ENCODE measurements at places on chromosomes 12 and 14.

DNA sequence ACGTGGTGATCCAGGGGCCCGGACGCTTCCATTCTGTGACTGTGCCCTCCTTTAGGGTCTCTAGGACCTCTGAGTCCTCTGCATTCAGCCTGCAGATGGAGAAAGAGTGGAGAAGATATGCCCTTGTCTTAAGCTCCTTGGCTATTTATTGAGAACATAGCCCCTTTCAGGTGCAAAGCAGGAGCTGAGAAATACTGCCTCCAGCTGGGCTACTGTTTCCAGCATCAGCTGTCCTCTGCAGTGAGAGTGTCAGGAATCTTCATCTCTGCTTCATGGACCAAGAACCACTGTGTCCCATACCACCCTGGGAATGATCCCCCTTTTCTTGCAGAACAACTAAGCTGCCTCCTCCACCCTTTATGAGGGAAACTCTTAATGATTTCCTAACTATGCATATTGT, 47.8 kb upstream of the CEP83 start:
- DNase-seq = no peak

GRCh38 chr14:24941719-24942118, 108.2 kb downstream of the STXBP6 start:
- DNase-seq = no peak

DNA sequence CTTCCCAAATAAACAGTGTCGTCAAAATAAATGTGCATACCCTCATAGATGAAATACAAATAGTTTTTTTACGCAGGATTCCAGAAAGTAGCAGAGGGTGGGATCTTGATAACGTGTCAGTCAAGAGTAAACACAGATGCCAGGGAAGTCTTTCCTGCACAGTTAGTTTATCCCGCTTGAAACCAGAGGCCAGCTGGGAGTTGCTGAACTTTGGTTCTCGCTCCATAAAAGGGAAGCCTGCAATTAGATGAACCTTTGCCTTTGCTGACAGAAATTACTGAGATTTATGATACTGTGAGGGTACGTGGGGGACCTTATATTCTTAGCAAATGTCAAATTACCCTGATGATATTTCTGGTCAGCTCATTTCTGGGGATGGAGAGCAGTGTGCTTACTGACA, 18.9 kb downstream of the FAR2 start:
- DNase-seq = no peak

DNA sequence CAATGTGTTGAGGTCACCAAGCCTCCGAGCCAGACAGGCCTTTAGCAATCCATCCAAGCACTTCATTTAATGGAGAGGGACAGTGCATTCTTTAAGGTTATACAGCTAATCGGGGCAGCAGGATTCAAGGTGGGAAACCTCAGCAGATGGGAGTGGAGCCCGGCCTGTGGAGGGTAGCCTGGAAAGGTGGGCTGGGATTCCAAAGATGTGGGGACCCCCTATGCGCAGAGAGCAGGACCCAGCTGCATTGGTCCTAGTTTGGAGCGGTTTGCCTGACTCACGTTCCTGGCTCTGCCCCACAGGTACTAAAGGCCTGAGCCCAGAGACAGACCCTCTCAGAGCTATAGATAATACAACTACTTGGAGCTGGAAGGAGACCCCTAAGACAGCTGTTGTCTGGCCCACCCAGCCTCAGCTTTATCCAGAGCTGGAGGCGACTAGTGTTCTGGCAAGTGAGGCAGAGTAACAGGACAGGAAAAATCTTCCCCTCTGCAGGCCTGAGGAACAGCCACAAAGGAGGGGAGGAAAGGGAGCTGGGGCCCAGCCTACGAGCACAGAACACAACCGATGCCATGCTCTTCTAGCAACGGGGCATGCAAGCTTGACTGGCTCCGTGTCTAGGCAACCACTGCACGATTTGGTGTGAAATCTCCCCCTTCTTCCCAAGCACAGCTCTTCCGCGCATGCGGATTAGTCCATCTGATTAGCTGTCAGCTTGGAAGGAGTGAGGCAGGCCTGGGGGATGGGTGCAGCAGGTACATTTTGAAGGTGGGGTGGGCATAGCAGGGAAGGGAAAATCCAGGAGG, 1.1 kb upstream of the MYH7 start:
- no peak for DNase-seq

DNA sequence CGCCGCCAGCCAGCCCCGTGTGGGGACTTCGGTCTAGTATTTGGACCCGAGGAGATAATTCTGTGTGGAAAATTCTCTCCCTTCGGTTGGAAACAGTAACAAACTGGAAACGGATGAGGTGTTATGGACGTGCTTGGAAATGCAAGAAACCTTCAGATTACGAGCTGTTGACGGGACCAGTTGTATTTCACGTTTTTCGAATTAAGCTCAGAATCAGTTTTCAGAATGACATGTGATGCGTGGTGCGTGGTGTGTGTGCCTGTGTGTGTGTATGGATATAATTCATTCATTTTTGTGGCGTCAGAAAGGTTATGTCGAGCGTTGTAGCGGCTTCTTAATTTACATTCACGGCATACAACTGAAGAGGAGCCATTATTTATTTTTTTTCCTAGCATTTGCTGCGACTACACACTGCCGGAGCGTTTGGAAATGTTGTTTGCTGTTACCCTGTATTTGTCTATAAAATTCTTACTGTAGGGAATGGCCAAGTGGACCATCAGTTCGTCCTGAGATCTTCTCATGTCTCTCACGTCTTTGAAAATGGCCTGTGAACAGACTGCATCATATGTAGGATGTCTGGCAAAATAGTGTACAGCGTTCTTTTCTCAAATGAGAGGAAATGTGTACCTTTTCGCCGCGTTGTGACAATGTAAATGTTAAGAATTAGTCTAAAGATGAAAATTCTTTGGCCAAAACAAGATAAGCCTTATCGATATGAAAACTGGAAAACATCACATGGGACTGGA, 1.3 kb downstream of the TRAF3 start:
- peak; percentile 47 for DNase-seq

- DNase-seq = no peak
Measured at GRCh38 chr14:98446508-98446907, 825.5 kb downstream of the BCL11B start.

DNA sequence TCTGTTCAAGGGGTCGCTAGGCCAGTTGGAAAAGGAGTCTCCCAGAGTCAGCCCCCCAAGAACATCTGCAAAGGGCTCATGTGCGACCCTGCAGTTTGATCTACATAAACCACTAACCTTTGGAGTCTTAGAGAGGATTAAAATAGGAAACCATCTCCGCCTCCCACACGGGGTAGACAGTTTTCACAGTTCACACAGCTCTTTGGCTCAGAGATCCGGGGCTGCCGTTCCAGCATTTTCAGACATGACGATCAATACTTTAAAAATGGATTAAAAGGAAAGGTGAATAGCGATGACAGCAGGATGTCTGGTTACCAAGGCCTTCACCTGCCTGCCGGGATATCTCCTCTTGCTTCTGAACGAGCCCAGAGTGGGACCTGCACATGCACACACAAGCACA, 59.8 kb upstream of the BCL11B start:
- DNase-seq = no peak

- DNase-seq = peak; percentile 61
Measured at GRCh38 chr12:12837025-12837812, 24.1 kb downstream of the DDX47 start.

- no peak for DNase-seq
Measured at GRCh38 chr14:52888159-52888558, 62.7 kb downstream of the FERMT2 start.

- no peak for DNase-seq
Measured at GRCh38 chr14:36746872-36747271, 85.2 kb downstream of the PAX9 start.

- peak; percentile 14 for DNase-seq
Measured at GRCh38 chr14:34693228-34693939, 21.0 kb downstream of the CFL2 start.

GRCh38 chr14:76901171-76902055, 75.2 kb downstream of the LRRC74A start:
- no peak for DNase-seq

DNA sequence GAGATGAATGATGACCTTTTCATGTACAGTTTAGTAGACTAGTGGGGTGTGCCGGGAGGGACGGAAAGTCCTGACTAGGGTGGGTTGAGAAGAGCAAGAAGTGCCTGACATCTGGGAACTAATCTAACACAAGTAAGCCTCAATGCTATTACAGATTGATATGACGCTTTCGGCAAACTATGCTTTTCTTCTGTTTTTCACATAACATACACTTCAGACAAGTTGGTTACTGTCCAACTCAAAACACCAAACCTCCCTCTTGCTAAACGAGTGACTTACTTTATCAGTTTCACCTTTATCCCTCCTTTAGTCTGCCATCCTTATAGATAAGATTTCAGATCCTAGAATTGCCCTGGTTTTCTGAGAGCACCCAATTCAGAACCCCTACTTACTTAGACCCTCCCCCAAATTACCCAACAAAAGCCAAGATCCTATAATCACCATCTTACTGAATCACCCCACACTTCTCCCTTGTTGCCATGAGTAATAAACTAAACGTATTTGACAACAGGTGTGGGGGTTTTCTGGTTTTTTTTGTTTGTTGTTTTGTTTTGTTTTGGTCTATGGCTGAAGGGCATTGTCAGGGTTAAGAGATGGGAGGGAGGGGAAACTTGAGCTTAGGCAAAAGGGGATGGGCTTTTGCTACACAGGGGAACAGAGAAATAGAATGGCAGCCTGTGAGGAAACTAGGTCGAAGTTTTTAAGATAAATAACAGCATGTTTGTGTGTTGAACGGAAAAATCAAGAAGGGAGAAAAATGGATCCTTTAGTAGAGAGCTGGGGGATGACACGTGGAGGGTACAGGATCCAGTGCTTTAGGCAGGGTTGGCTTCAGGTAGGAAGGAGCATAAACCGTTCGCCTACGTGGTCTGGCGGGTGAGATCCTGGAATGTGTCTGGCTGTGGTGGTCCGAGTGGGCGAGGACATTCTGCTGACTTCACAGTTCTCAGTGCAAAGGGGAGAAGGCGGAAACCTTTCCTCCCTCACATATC, 6.1 kb upstream of the PSMA3 start:
- DNase-seq = no peak

DNA sequence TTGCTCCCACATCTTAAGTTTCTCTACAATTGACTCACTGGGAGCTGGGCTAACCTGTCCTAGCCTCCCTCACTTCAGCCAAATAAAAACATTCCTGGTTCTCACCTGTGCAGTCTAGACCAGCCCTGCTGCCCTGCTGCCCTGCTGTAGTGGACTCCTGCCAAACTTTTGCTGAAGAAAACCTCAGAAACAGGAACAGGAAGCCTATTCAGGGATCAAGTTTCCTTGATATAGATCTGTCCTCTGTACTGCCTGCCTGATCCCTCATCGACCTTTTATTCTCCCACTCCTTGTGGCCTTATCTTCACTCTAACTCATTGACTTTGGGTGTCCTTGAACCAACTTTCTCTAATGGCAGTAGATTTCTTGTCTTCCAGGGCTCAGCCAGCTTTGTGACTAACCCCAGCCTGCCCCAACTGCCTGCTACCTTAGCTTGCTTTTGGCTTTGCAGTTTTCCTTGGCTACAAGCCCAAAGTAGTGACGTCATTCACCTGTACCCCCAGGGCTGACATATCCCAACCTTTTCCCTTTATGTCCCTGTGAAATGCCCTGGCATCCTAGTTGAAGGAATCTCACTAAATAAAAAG, 234.8 kb downstream of the DUSP6 start:
- peak; percentile 43 for DNase-seq

DNA sequence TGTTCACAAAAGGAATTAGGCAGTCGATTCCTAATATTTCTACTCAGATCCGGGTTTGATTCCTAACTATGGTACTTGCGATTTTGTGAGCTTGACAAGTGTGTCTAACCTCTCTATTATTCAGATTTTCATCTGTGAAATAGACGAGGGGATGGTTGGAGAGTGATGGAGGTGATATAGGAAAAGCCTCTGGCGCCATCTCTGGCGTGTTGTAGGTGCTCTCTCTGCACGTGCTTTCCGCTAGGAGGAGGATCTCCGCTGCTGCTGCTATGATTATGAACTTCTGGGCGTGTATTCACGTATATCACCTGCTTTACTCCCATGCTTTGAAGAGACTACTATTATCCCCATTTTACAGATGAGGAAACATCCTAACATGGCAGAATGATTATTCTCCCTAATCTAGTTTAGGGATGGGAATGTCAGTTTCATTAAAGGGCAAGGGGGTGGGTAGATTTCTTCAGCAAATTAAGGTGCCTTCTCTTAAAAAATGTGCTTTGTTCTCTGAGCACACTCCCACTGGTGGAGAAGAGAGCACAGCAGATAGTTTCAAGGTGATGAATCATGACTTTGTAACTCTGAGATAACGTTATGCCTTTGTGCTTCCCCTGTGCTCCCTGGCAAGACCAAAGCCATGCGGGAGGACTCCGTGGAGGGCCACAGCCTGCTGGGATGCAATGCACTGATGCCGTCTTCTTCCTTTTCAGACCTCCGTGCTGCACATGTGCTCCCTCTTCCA, 97.1 kb downstream of the PRIMA1 start:
- DNase-seq = no peak

DNA sequence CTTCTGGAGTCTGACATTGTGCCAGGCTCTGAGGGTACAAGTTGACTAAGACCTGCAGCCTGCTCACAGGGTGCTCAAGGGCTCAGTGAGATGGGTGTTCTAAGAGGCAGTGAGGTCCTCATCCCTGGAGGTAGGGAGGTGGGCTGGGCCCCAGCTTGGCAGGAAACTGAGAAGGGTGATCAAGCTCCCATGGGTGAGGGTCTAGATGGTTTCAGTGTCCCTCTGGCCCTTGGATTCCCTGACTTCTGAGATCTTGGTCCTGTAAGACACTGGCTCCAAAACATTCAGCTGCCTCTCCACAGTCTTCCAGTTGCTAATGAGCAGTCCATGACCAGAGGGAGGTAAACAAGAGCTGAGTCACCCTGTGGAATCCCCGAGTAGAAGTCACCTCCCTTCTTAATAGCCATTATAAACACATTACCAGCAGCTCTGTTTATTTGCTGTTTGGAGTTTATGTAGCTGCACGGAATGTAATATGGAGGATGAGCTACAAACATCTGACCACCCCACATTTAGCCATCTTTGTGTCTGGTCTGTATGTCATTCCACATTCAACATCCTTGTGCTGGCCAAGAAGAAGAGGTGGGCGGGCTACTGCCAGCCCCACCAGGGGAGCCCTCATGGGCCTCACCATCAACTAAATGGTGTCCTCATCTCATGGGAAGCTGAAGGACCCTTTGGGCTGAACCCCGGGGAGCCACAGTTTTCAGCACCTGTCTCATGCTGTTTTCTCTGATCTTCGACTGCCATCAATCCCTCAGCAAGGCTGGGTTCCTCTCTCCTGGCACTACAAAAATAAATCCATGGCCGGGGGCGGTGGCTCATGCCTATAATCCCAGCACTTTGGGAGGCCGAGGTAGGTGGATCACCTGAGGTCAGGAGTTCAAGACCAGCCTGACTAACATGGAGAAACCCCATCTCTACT, 37.2 kb upstream of the BDKRB2 start:
- no peak for DNase-seq
